NCI-H748 treated with DMSO at 0.1 percent for 48 hours (cell line): ENCODE measurements at places on chromosomes 5 and 9.

DNA sequence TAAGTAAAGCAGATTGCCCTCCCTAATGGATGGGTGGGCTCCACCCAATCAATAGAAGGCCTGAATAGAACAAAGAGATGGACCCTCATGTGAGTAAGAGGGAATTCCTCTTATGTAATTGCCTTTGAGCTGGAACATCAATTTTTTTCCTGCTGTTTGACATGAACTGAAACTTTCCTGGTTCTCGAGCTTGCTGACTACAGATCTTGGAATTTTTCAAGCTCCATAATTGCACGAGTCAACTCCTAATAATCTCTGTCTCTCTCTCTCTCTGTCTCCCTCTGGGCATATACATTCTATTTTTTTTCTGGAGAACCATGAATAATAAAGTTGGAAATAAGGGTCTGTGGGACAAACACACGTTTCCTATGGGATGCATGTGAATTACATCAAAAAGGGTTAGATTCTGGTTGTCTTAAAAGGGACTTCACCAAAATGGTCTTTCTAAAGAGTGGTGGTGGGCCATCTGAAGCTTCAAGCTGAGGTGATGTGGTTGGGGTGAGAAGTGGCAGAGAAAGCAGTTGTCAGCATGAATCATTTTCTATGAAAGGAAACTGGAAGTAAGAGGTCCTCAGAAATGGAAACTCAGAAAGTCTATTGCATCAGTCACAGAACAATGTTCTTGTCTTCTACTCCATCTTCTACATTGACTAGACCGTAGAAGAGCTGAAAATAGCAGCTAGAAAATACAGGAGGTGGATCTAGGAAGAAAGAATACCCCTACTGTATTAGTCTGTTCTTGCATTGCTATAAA lies 47.0 kb upstream of the HOMER1 start:
- DNase-seq, result no peak

DNA sequence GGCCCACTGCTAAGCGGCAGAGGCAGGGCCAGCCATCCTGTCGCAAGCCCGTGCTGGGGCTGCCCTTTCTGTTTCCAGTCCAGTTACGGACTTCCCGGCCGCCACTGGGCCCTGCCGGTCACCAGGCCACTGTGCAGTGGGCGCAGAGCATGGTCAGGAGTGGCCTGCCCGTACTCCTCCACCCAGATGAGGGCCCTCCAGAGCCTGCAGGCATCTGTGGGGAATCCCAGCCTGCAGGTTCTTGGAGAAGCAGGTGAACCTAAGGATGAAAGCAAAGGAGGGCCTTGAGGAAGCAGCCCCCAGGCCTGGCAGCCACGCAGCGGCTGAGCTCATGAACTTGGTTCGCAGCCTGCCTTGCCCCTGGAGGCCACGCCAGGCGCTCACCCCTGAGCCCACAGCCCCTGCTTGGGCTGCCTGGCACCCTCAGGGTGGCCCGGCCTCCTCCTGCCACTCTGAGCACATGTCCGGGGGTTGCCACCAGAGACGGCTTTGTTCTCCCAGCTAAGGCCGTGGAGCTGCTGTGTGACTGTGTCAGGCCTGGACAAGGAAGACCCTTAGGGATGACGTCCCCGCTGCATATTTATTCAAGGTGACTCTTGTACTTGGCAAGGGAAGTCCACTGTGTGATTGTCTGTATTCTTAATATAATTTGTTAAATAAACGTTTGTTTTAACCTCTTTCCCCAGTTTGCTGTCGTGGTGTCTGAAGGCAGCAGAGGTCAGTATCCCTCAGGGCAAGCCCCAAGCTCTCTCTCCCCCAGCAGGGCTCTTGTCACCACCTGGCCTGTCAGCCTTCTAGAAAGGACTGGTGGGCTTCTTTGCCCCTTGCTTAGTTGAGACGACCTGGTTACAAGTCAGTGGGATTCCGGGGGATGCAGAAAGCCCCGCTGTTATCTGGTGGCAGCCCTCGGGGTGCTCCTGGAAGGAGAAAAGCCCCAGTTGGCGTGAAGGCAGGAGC lies 107.1 kb upstream of the LMX1B start:
- DNase-seq, result no peak

GRCh38 chr9:113949571-113950078 lies 73.5 kb downstream of the ZNF618 start:
- DNase-seq, result no peak

- DNase-seq, result peak; percentile 46
Observed at GRCh38 chr5:178058321-178059012, 54.9 kb upstream of the N4BP3 start.

- DNase-seq, result peak; percentile 64
Observed at GRCh38 chr5:122846051-122846550, 688 bp downstream of the SNX24 start.

DNA sequence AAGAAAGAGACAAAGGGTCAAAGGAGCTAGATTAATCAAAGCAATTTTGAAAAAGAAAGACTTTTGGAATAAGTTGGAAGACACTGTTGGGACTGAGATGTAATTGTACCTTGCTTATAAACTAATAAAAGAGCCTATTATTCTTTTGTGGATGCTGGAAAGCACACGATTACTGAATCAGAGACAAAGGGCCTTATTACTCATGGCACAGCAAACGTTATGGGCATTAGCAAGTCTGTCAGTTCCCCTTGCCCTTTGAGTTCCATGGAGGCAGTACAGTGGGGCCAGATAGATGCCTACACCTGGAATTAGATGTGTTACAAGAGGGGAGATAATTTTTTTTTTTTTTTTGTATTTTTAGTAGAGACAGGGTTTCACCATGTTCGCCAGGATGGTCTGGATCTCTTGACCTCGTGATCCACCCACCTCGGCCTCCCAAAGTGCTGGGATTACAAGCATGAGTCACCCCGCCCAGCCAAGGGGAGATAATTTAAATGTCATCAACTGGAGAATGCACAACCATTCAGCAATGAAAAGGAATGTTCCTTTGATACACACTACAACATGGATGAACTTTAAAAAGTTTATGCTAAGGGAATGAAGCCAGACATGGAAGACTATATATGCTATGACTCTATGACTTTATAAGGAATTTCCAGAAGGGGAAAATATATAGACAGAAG lies 128.9 kb downstream of the STARD4 start:
- no peak for DNase-seq

DNA sequence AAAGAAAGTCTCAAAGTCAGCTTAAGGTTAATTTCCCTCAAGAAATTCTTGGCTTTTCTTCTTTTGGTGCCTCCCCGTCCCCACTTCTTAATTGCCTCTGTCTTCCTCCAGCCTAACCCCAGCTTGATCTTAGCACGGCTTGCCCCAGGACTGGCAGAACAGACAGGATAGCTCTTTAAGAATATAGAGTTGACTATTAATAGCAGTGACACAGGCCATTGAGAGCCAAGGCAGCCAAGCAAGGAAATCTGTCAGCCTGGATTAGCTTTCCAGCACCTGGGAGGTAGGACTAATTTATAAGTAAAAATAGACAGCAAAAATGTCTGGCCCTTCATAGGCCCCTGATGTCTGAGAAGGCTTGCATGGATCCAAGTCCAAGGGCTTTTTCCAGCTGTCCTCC lies 384.6 kb upstream of the SLC30A5 start:
- no peak for DNase-seq

DNA sequence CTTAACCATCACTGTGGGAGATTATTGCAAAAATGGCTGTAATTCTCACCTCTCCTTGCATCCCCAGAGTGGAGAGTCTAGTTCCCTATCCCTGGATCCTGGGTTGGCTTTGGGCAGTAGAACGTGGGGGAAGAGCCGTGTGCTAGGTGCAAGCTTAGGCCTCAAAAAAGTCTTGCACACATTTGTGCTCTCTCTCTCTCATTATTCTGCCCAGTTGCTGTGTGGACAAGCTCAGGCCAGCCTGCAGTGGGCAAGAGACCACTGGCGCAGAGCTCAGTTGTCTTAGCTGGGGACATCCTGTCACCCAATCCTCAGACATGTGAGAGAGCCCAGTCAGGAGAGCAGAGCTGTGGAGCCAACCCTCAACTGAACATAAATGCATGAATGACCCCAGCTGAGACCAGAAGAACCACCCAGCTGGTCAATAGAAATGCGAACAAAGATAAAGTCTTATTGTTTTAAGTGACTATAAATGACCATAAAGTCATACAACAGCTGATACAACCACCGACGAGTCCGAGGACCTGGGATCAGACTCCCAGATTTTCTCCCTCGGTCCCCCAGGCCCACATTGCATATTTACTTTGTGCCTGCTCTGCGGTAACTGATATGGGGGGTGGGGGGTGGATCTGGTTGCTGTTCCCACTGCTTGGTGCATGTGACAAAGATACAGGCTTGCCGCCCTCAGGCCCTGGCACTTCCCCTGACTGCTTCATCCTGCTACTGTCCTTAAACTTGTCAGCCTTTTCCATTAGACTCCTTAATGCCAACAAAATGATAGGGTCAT lies 166.4 kb upstream of the MVB12B start:
- no peak for DNase-seq

DNA sequence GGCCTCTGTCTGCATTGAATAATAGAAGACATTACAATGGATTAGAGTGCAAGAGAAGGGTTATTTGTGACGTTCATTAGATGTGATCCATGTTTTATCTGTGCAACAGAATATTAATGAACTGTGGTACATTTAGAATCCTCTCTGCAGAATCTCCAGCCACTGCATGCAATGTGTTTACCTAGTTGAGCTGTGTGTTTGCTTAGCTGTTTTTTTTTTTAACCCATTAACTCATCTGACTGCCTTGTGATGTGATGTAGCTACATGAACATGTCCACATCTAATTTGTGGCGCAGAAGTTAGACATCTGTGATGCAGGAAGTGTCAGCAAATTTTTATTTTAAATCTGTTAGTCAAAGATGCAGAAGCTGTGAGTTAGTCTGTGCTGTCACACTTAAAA lies 236.9 kb downstream of the CD180 start:
- DNase-seq, result peak; percentile 41

DNA sequence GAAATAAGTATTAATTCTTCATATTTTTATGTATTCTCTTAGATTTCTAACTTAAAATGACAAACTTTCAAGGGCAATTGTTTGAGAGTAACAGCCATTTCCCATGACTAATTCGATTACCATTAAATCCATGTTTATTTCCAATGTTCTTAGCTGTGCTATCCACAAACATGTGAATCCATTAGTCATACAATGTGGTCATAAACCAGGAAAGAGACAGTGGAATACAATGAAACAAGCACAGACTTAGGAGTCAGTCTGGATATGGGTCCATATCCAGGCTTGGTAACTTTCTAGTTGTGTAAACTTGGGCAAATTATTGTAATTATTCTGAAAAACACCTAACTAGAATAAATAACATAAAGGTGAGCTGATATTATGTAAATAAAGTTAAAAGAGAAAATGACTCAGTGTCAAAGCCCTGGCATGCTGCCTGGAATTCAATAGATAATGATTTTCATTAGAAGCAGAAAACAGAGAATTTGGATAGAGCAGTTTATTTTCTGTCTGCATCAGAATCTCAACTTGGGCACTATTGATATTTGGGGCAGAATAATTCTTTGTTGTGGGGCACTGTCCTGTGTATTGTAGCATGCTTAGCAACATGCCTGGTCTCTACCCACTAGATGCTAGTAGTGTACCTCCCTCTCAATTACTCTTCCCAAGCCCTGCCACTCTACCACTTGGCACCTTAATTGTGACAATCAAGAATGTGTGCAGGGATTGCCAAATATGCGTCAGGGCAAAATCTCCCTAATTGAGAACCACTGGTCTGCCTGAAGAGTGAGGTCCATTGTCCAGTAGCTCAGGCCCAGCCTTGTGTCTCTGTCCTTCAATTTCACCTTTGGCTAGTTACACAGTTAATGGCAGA lies 44.7 kb upstream of the SLC27A6 start:
- no peak for DNase-seq

GRCh38 chr9:109251080-109251775 lies 69.6 kb downstream of the EPB41L4B start:
- peak; percentile 97 for DNase-seq

DNA sequence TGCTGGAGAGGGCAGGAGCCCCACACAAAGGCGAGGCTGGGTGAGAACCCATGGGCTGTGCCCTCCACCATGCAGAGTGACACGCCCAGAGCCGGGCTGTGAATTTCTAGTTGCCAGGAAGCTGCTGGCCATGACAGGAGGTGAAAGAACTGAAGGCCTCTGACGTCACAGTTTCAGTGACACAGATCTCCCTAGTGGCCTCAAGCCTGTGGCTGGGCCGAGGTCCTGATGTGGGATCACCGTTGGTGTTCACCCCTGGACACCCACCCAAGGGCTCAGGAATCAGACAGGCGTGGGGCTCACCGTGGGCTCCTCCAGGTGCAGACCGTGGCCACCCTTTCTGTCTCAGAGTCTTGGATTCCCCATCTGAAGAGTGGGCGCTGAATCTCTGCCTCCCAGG lies 39.9 kb downstream of the MSX2 start:
- DNase-seq, result no peak

GRCh38 chr9:109730228-109730627 lies 49.8 kb upstream of the PALM2AKAP2 start:
- DNase-seq, result peak; percentile 43

DNA sequence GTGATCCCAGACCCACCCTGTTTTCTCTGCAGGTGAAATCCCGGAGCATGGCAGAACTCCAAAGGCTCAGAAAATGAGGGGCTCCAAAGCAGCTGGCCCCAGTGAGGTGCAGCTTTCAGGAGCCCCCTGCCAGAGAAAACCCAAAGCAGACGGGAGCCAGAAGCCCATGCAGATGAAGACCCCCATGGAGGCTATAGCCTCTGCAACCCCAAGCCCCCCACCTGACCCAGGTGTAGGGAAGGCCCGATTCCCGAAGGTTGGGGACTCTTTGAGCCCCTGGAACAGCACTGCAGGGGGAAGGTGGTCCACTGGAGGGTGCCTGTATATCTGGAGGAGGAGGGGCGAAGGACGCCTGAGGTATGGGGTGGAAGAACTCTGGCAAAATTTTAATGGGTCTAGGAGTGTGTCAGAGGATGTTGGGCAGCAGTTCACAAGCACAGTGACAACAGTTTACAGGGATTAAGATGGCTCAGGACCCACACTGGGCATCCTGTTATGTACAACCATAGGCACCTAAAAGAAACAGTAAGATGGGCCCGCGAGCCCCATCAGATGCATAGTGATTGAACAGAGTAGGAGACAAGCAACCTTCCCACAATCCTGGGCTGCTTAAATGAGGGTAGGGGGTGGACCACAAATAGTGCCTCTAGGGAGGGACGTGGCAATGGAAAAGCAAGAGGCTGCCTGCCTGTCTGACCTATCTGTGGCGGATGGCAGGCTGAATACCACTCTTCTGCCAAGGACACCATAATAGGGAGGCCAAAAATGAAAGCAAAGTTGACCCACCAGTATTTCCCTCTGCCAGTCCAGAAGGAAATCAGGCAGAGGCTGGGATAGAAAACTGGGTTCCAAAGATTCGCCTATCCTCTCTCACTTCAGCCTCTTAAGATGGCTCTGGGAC lies 16.4 kb upstream of the ANXA6 start:
- no peak for DNase-seq

DNA sequence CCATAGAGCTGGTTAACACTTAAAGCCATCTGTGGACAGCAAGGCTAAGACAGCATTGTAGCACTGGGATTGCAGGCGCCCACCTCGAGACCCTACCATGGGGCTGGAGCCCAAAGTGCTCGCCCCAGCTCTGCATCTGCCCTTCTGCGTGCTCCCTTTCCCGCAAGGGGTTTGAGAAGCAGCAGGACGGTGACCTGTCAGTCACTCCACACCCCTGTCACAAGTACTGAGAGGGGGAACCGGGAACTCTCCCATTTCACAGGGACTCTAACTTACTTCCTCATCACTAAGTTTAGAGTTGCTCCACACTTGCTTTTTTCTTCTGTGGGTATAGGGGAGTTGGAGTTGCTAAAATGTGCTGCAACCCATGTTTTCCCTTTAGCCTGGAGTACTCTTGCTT lies 273.2 kb downstream of the SMARCA2 start:
- no peak for DNase-seq
